ENCODE measurements at places on chromosomes 3 and 15.

GRCh38 chr15:74821091-74821789 lies 5.2 kb upstream of the CPLX3 start:
- no peak for DNase-seq

GRCh38 chr15:90225047-90225446 lies 8.7 kb downstream of the CIB1 start:
- no peak for DNase-seq

DNA sequence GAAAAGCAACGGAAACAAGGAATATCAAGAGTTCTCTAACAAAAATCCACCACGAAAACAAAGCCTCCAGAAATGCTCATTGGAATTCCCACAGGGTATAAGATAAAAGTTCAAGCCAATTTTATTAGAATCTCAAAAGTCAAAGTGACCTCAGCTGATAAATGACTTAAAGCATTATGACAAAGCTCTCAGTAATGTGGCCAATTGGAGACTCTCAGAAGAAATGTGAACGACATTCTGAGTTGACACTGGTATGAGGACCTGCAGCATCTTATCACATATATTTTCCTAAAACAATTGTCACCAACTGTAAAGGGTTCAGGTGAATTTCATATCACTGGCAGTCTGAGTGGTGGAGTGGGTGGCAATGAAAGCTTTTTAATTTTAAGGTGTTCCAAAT lies 199.1 kb downstream of the FOXP1 start:
- DNase-seq: no peak

DNA sequence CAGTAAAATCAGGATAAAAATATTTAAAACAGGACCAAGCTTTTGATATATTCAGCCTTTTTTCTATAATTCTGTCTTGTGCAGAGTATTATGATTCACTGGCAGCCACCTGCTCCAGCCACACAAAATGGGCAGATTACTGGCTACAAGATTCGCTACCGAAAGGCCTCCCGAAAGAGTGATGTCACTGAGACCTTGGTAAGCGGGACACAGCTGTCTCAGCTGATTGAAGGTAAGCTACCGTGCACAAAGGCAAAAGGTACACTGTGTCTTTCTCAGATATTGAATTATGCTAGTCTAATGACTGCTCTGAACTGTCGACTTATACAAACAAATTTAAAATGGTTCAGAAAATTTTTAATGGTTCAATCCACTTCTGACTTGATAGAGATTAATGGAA lies 114.2 kb downstream of the HCN4 start:
- DNase-seq: no peak

DNA sequence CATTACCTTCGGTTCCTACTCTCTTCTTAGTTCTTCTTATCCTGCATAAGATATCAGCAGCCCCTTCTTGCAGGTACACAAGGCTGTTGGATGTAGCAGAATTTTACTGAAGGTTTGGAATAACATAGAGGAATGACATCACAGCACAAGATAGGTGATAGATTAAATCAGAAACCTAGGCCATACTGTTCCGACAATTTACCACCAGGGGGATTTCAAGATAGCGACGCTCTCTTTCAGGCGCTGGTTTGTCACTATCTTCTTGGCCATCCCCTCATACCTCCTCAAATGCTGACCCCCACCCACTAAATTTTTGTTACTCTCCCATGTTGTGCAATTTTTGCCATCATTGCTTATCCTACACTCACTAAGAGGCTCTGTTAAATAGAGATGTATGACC lies 3.5 kb downstream of the SIDT1 start:
- no peak for DNase-seq

- no peak for DNase-seq
Observed at GRCh38 chr3:108022256-108023150, 68.3 kb downstream of the CD47 start.

GRCh38 chr3:99562138-99562537 lies 76.3 kb upstream of the COL8A1 start:
- no peak for DNase-seq

DNA sequence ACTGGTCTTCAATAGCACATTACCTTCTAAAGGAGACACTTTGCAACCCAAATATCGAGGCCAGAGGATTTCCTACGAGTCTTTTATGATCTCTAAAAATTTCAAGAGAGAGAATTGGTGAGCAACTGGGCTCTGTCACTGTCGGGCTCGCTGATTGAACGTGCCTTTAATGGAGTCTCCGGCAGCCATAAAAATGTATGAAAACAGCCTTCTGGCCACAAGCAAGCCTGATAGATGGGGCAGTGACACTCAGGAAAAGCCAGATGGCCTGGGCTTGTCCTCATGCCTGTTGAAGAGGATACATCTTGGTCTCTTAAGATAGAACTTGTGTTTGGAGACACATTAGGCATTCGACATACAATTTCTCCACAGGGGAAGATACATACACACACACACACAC lies 419.5 kb upstream of the PROK2 start:
- no peak for DNase-seq

All from NCI-H1092 (cell line).